ENCODE measurements at places on chromosomes 5 and 9.

DNA sequence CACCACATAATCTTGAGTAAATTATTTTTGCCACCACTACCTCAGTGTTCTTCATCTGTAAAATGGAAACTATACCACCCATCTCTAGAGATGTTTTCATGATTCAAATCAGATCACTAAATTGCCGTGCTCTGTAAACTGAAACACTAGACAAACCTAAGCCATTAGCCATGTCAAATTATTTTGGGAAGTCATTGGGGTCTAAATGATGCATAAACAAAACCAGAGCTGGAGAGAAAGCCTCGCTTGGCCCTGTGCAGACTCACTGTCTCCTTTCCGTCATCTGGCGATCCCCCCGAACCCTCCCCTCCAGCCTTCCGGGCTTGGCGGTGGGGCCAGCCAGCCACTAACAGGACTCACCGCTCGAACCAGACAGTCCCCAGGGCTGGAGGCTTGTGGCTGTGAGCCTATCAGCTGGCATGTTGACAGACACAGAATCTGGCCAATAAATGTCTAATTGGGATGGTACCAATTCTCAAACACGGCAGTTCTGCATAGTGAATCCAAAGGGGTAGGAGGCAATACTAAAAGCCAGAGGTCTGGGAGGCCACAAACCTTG is 256.5 kb downstream of the SEC61B start:
- no peak overlapping the region for H3K4me3 ChIP-seq
- H3K4me1 ChIP-seq, result no peaks in the 10 kb centered on the region
- H3K27me3 ChIP-seq, result peaks cover 17% of the 10 kb centered on the region

GRCh38 chr5:53219610-53220009 is 110.1 kb upstream of the MOCS2 start:
- no peaks in the 10 kb centered on the region for H3K36me3 ChIP-seq
- no peak overlapping the region for H3K4me3 ChIP-seq
- H3K27me3 ChIP-seq, result no peaks in the 10 kb centered on the region

DNA sequence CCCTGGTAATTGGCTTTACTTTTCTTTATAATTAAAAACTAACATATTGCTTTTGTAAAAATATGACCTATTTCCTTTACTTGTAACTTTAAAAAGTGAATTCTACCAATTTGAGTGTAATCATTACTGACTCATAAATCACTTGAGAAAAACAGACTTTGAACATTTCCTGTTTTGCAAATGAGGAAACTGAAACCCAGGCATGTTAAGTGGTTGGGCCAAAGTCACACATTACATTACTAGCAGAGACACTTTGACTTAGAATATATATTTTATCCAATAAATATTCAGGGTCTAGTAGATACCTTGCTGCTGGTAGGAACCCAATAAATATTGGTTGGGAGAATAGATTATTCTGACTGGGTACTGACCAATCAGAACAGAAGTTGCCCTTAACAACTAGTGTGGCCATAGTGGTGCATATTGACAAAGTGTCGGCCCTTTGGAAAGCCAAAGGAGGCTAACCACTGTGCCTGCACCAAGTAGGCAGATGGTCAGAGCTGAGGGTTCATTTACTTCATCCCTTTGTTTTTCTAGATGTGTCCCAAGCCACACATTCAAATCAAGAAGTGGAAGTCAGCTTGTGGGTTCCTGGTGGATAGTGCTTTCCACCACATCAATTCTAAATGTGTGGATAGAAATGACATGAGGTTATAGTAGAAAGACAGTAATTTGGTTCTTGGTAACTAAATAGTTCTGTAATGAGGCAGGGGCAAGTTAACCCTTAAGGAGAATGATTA is 365.1 kb upstream of the RIOK2 start:
- DNase-seq, result no peak
- no peaks in the 10 kb centered on the region for H3K36me3 ChIP-seq
- no peaks in the 10 kb centered on the region for H3K27me3 ChIP-seq
- no peak overlapping the region for H3K27ac ChIP-seq

DNA sequence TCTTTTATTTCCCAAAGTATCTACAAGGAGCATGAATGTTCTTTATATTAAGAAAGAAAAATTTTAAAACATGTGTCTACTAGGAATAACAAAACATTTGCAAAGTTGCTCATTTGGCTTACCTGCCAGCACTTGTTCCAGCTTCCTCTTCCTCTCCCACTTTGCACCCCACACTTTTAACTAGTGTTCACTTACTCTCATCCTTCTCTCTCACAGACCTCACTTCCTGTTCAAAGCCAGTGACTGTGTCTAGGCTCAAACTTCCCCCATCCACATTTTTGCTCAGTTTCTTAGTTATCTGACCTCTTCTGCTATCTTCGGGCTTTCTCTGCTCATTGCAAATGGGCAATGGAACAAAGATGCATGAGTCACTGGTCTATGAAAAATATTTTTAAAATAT is 512.2 kb upstream of the ZNF462 start:
- no peaks in the 10 kb centered on the region for H3K4me1 ChIP-seq
- H3K4me3 ChIP-seq, result no peak overlapping the region
- no peak overlapping the region for H3K27ac ChIP-seq
- no peaks in the 10 kb centered on the region for H3K27me3 ChIP-seq

- H3K27ac ChIP-seq, result peak overlapping the region; percentile 82
- no peaks in the 10 kb centered on the region for H3K36me3 ChIP-seq
- H3K27me3 ChIP-seq, result no peaks in the 10 kb centered on the region
These were observed 3.4 kb downstream of the VCAN start for GRCh38 chr5:83474991-83475390.

- H3K36me3 ChIP-seq, result peaks cover 15% of the 10 kb centered on the region
- peak; percentile 42 for DNase-seq
- peak overlapping the region; percentile 86 for H3K4me3 ChIP-seq
- H3K4me1 ChIP-seq, result peaks cover 29% of the 10 kb centered on the region
These were observed 754 bp downstream of the VDAC1 start for GRCh38 chr5:134003817-134004625.

DNA sequence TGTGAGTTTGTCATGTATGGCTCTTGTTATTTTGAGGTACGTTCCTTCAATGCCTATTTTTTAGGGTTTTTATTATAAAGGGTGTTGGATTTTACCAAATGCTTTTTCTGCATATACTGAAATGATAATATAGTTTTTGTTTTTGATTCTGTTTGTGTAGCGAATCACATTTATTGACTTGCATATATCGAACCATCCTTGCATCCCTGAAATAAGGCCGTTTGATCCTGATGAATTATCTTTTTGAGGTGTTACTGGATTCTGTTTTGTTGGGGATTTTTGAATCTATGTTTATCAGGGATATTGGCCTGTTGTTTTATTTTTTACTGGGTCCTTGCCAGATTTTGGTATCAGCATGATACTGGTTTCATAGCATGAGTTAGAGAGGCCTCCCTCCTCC is 25.9 kb downstream of the SELENOP start:
- no peaks in the 10 kb centered on the region for H3K4me1 ChIP-seq
- H3K36me3 ChIP-seq, result no peaks in the 10 kb centered on the region
- H3K27ac ChIP-seq, result no peak overlapping the region
- DNase-seq, result no peak

DNA sequence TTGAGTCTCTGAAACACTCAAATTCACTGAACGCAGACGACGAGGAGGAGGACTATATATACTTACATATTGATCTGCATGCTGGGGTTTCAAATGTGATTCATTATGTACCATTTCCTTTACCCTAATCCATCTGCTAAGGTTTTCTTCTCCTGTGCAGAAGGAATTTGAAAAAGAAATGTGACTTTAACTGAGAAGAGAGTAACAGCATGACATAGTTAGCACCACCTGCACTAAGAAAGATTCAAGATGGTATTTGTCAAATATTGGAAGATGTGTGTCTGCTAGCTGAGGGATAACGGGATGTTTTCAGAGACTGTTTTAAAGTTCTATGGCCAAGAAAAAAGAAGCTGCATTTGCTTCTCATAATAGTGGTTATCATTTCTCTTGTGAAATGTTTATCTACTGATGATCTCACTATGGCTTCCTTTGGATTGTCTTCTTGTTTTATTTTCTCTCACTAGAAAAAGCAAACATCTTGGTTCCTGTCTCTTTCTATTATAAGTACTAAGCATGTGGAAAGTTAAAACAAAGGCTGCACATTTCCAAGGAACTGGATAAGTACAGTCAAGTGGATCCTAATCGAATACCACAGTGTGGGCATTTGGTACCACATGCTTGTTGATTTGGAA is 89.8 kb upstream of the TLE4 start:
- no peak overlapping the region for H3K4me3 ChIP-seq
- H3K27ac ChIP-seq, result no peak overlapping the region
- no peaks in the 10 kb centered on the region for H3K36me3 ChIP-seq
- peak; percentile 56 for DNase-seq
- H3K27me3 ChIP-seq, result no peaks in the 10 kb centered on the region
- H3K4me1 ChIP-seq, result peaks cover 6% of the 10 kb centered on the region

DNA sequence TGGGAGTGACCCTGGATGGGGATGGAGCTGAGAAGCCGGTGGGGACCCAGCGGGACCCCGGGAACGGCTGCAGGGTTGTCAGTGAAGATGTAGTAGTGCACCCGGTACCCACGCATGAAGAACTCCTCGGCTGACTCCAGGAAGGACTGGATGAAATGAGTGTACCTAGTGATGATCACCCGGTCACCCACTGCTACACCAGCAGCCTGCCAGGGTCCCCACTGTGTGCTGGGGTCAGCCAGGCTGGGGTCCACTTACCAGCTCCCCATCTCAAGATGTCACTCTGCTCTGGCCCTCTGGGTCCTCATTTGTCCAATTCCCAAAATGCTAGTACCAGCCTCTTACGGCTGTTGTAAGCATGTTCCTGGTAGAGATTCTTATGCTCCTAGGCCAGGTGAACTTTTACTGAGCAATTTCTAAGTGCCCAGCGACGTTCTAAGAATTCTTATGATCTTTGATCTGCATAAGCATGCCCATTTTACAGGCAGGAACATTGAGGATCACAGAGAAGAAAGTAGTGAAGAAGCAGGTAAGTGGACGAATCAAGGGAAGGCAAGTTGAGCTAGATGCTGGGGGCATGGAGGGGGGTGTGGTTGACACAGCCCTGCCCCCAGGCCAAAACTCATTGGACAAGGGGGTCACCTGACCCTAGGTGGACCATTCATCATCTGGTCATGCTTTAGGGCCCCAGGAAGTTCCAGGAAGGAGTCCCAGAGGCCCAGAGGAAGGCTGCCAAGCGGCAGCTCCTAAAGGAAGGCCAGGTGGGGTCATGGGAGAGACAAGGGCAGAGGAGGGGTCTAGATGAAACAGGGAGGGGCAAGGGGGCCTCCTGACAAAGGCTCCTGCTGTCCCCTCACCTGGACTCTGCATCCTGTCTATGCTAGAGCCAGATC is 9.4 kb downstream of the GBGT1 start:
- no peaks in the 10 kb centered on the region for H3K27me3 ChIP-seq
- H3K4me3 ChIP-seq, result no peak overlapping the region
- 0 out of 2 replicates have a peak, but pooled peaks cover 1% of the 10 kb centered on the region for H3K36me3 ChIP-seq
- no peak overlapping the region for H3K27ac ChIP-seq
- no peaks in the 10 kb centered on the region for H3K4me1 ChIP-seq

- DNase-seq, result no peak
- no peaks in the 10 kb centered on the region for H3K27me3 ChIP-seq
- no peaks in the 10 kb centered on the region for H3K36me3 ChIP-seq
- no peak overlapping the region for H3K27ac ChIP-seq
- no peaks in the 10 kb centered on the region for H3K4me1 ChIP-seq
- no peak overlapping the region for H3K4me3 ChIP-seq
These were observed 40.6 kb upstream of the FER start for GRCh38 chr5:108707141-108707540.

DNA sequence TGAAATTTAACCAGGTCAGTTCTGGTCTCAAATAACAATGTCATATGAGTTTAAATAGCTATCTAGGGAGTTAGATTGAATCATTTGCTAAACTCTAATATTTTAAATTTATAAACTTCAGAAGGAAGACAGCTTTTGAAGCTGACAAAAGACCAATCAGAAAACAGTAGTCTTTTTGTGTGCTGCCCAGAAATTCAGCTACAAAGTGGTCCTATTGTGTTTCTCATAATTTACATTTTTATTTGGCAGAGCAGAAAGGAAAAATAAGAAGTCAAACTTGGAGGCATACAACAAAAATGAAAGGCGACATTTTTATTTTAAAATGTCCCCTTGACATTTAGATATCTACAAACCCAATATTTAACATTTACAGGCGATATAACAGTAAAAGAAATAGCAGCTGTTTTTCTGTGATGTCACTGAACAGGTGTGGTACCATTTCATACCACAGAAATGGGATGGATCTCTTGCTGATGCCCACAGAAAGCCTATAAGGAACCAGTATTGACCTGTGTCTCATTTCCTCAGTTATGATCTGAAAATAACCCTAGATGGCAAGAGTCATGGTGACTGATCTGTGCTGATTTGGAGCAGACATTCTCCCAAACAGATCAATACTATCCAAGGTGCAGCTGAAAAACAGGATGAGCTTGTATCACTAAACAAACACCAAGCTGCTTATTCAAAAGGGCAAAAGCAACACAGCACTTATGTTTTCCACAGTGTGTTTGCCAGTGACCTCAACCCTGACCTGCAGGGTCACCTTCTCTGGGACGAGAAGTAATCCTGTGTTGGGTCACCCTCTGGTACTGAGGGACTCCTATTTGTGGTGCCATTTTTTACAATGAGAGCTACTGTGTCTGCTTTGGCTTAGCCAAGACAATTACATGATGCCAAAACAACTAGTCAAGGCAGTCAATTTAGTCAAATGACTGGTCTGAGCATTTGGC is 3.6 kb upstream of the FST start:
- no peaks in the 10 kb centered on the region for H3K27me3 ChIP-seq
- no peaks in the 10 kb centered on the region for H3K4me1 ChIP-seq
- H3K27ac ChIP-seq, result no peak overlapping the region
- no peak overlapping the region for H3K4me3 ChIP-seq
- DNase-seq, result no peak
- H3K36me3 ChIP-seq, result no peaks in the 10 kb centered on the region

DNA sequence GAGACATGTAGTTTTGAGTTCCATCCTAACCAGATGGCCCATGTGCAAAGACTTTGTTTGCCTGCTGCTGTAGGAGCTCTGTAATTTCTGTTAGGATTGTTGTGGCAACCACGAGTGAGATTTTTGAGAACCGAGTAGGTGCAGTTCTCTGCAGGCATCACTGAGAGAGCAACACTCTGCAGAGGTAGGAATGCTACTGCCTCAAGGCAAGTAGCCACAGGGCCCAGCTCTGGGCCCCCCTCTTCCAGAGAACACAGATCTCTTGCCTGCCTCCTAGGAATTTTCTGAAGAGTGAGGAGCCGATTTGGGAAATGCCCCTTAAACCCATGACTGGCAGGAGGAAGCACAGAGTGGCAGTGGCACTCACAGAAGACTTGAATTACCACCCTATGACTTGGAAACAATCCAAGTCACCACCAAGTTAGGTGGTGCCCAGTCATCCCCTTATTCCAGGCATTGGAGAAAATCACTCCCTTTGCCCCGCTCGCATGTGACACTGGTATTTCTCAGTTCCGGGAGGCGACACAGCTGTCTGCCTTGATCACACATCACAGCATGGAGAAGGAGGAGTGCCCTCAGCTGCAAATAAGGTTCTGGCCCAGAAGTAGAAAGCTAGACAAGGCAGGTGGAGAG is 52.5 kb upstream of the SLC2A8 start:
- H3K36me3 ChIP-seq, result no peaks in the 10 kb centered on the region
- peaks cover 3% of the 10 kb centered on the region for H3K4me1 ChIP-seq
- H3K27ac ChIP-seq, result no peak overlapping the region

Measured in IMR-90 (cell line).